ENCODE measurements at places on chromosomes 5 and 9. TPM values are rescaled to one million over a fixed set of nuclear protein-coding genes. Genes with fewer than 3 reads are reported as not detected.

Gene SARDH
- 0.23 TPM for total RNA-seq

Gene PRRX2
- total RNA-seq: 109 TPM

Gene SAPCD2
- total RNA-seq: 11.1 TPM

Gene ARHGEF37
- 0.81 TPM for total RNA-seq

Gene NME5
- total RNA-seq: not detected

Gene ALAD
- 30.0 TPM for total RNA-seq

DNA sequence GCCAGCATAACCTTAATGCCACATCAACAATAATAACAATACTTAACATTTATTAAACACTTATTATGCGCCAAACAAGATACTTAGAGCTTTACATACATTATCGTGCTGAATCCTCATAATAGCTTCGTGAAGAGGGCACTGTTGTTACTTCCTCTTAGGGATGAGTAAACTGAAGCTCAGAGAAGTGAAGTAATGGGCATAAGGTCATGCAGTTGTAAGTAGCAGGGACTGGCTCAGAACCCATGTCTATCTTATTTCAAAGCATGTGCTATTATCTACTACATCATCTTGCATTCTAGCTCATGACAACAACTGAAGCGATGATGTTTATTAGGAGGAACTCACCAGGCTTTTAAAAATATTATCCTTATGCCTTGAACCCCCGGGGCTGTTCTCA is 34.9 kb upstream of the PPP3R2 start:
- peaks cover 2% of the 10 kb centered on the region for H3K27me3 ChIP-seq
- no peaks in the 10 kb centered on the region for H3K4me1 ChIP-seq
- no peak overlapping the region for H3K27ac ChIP-seq
- DNase-seq: no peak

GRCh38 chr9:117682955-117683710 is 21.1 kb upstream of the TLR4 start:
- no peak overlapping the region for H3K4me3 ChIP-seq
- H3K4me1 ChIP-seq: peaks cover 15% of the 10 kb centered on the region
- H3K27ac ChIP-seq: no peak overlapping the region
- no peak for DNase-seq
- no peaks in the 10 kb centered on the region for H3K27me3 ChIP-seq

DNA sequence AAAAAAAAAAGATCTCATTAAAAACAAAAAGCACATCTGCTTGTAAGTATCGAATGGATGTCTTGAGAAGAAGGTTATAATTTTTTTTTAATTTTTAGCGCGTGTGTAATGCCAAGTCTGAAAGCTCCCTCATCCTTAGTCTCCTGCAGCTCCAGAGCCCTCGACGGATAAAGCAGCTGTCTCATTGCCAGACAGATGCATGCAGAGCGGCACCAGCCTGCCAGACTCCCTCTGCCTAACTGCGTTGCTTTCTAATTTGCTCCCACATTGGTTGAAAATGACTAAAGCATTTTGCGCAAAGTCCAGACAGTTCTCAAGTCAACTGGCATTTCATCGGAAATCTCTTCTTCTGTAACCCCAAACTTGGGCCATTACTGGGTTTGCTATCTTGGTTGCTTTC is 29.4 kb downstream of the OLFM1 start:
- H3K36me3 ChIP-seq: peaks cover 29% of the 10 kb centered on the region
- no peaks in the 10 kb centered on the region for H3K4me1 ChIP-seq
- no peak overlapping the region for H3K27ac ChIP-seq
- no peak overlapping the region for H3K4me3 ChIP-seq

- 0 out of 2 replicates have a peak, but pooled peaks cover 5% of the 10 kb centered on the region for H3K36me3 ChIP-seq
- no peak for DNase-seq
- H3K27me3 ChIP-seq: no peaks in the 10 kb centered on the region
- no peak overlapping the region for H3K4me3 ChIP-seq
- H3K27ac ChIP-seq: no peak overlapping the region
These were observed 45.1 kb downstream of the SLCO6A1 start for GRCh38 chr5:102453716-102454115.

GRCh38 chr9:117521293-117521692 is 106.4 kb upstream of the ASTN2 start:
- no peak overlapping the region for H3K27ac ChIP-seq
- peaks cover 2% of the 10 kb centered on the region for H3K27me3 ChIP-seq
- no peaks in the 10 kb centered on the region for H3K36me3 ChIP-seq
- DNase-seq: no peak
- H3K4me3 ChIP-seq: no peak overlapping the region
- no peaks in the 10 kb centered on the region for H3K4me1 ChIP-seq

DNA sequence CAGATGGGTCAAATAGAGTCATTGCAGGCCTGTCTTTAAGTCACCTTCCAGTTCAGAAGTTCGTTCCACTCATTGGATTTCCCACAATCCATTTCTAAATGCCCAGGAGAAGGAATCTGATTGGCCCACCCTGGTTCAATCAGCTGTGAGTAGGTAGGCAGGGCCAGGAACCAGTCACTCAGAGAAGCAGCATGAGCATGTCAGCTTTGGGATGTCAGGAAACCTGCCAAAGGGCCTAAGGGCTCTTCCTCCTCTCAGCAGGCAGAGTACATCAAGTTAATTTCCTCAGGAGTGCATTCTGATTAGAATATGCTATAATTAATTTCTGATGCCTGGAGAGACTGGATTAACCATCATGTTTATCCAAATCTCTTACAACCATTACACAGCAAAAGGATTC is 412.9 kb upstream of the CCNH start:
- H3K27me3 ChIP-seq: no peaks in the 10 kb centered on the region
- H3K4me1 ChIP-seq: no peaks in the 10 kb centered on the region
- H3K36me3 ChIP-seq: no peaks in the 10 kb centered on the region
- no peak overlapping the region for H3K4me3 ChIP-seq
- DNase-seq: no peak

GRCh38 chr9:117887941-117888340 is 183.7 kb downstream of the TLR4 start:
- peaks cover 1% of the 10 kb centered on the region for H3K27me3 ChIP-seq
- H3K4me1 ChIP-seq: no peaks in the 10 kb centered on the region
- no peaks in the 10 kb centered on the region for H3K36me3 ChIP-seq
- H3K27ac ChIP-seq: no peak overlapping the region

GRCh38 chr5:96709152-96709821 is 47.1 kb downstream of the CAST start:
- H3K4me3 ChIP-seq: no peak overlapping the region
- peak overlapping the region; percentile 66 for H3K27ac ChIP-seq
- peaks cover 6% of the 10 kb centered on the region for H3K36me3 ChIP-seq

DNA sequence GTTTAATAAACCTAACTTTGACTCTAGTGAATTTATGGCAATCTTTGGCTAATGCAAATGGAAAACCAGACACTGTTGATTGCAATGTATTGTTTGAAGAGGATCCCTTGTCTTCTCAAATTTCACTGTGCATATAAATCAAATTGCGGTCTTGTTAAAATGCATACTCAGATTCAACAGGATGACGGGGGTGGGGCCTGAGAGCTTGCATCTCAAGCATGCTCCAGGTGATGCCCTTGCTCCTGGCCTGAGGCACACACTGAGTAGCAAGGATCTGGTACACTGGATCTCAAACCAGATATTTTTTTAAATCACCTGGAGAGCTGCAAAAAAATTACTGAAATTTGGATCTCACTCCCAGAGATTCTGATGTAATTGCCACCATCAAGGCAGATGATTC is 463.7 kb downstream of the DNAH5 start:
- no peak for DNase-seq
- no peaks in the 10 kb centered on the region for H3K36me3 ChIP-seq
- no peak overlapping the region for H3K27ac ChIP-seq

- H3K4me3 ChIP-seq: no peak overlapping the region
- no peaks in the 10 kb centered on the region for H3K36me3 ChIP-seq
- DNase-seq: no peak
- H3K27ac ChIP-seq: no peak overlapping the region
These were observed 26.3 kb upstream of the CRHBP start for GRCh38 chr5:76926329-76927105.

DNA sequence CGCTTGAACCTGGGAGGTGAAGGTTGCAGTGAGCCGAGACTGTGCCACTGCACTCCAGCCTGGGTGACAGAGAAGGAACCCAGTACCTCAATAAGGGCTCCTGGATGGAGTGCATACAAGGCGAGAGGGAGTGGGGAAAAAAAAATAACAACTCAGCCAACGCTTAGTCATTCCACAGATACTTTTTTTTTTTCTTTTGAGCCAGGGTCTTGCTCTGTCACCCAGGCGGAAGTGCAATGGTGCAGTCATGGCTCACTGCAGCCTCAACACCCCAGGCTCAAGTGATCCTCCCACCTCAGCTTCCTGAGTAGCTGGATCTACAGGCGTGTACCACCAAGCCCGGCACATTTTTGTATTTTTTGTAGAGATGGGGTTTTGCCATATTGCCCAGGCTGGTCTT is 59.5 kb upstream of the GGTA1 start:
- no peak overlapping the region for H3K4me3 ChIP-seq
- peaks cover 8% of the 10 kb centered on the region for H3K27me3 ChIP-seq
- no peak overlapping the region for H3K27ac ChIP-seq
- H3K4me1 ChIP-seq: peaks cover 38% of the 10 kb centered on the region
- DNase-seq: no peak

DNA sequence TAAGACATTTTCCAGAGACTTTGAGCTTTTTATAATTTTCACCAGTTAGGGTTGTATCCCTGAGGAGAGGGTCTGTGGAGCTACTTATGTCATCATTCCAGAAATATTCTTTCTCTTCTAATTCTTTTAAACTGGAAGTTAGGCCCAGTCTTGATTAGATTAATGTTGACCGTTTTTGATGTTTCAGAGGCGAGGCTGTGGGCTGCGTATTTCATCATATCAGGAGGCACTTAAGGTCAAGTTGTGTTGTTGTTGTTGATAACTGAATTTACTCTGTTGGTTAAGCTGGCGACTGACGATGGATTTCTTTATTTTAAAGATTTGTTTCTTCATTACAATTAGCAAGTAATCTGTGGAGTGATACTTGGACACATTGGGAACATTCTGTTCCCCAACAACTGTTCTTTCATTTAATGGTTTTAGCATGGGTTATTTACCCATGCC is 20.1 kb downstream of the IPO11 start:
- peaks cover 12% of the 10 kb centered on the region for H3K4me1 ChIP-seq
- H3K4me3 ChIP-seq: no peak overlapping the region
- no peaks in the 10 kb centered on the region for H3K27me3 ChIP-seq
- DNase-seq: no peak

- H3K4me3 ChIP-seq: no peak overlapping the region
- H3K27me3 ChIP-seq: peaks cover 1% of the 10 kb centered on the region
- DNase-seq: no peak
- no peak overlapping the region for H3K27ac ChIP-seq
These were observed 5.8 kb downstream of the LTC4S start for GRCh38 chr5:179799644-179799973.

DNA sequence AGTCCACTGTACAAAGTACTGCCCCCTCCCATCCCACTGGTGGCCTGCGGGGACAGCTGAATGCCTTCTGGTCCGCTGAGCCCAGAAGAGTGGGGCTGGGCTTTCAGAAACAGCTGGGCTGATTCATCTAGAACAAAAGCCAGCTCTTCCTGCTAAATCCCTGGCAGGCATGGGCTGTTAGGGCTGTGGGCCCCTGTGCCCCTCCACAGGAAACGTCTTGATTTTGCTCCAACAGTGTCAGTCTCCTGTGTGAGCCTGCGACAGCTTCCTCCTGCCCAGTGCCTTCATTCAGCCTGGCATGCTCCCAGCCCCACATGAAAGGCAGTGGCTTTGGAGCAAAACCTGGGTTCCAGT is 6.9 kb upstream of the GSN start:
- peak overlapping the region; percentile 3 for H3K4me3 ChIP-seq
- peaks cover 2% of the 10 kb centered on the region for H3K27me3 ChIP-seq
- peaks cover 68% of the 10 kb centered on the region for H3K4me1 ChIP-seq
- H3K27ac ChIP-seq: no peak overlapping the region

GRCh38 chr5:30131-30530 is 61.8 kb upstream of the PLEKHG4B start:
- no peak overlapping the region for H3K4me3 ChIP-seq
- peaks cover 39% of the 10 kb centered on the region for H3K27me3 ChIP-seq
- no peaks in the 10 kb centered on the region for H3K36me3 ChIP-seq
- no peak for DNase-seq
- H3K27ac ChIP-seq: no peak overlapping the region
